ENCODE measurements at places on chromosomes 3 and 15.

GRCh38 chr3:193842832-193843473 is 249.9 kb downstream of the OPA1 start:
- DNase-seq: no peak

DNA sequence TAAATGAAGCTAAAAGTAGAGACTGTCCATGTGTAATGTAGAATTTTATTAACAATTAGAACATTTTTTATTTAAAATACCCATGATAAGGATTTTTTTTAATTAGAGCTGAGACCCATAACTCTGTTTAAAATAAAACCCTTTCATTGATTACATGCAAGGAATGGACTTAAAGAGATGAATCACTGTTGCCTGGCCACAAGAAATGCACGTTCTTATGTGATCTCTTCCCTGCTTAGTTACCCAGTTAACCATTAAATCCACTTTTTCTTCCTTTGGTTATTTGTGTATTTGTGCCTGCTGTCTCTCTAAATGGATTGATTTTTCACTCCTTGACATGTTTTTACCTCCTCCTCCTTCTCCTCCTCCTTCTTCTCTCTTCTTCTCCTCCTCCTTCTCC is 83.3 kb upstream of the SLITRK3 start:
- no peak for DNase-seq

GRCh38 chr15:28098360-28098765 is 752 bp downstream of the OCA2 start:
- DNase-seq: no peak

DNA sequence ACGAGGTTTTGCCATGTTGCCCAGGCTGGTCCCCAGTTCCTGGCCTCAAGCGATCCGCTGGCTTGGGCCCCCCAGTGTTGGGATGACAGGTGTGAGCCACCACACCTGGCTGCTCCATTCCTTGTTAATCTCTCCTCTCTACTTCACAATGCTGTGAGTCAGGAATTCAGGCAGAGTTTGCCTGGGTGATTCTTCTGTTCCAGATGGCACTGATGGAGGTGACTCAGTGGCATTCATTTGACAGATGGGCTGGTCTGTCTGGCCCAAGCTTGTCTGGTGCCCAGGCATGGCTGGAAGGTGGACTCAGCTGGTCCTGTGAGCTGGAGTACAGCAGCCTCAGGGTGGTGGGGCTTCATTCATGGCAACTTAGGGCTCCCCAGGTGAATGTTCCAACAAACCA is 43.2 kb downstream of the SLC6A20 start:
- DNase-seq: no peak

GRCh38 chr3:149536429-149536828 is 61.9 kb downstream of the TM4SF4 start:
- no peak for DNase-seq

GRCh38 chr3:45967724-45968123 is 24.5 kb downstream of the CXCR6 start:
- no peak for DNase-seq

DNA sequence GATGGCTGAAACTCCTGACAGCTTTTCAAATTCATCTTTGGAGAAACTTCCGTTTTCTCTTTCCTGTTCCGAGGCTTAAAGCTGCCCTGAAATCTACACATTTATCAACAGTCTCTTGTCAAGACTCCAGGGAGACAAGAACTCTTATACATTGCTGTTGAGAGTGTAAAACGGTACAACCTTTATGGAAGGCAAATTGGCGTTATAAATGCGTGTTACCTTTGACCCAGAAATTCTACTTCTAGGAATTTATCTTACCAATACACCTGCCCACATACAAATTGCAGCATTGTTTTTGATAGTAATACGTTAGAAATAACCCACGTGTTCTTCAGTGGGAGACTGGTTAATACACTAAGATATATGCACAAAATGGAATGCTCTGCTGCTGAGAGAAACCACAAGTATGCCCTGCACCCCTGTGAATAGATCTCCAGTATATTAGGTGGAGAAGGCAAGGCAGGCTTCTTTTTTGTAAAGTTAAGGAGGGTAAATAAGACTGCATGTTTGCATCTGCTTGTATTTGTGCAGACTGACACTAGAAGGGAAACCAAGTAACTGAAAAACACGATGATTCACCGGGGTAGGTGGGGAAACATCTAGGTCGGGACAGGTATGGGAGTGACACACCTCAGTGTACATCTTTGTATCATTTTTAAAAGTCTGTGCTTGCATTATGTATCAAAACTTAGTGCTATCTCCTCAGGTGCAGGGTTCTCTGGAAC is 97.5 kb downstream of the IGF1R start:
- DNase-seq: no peak

Data from activated CD8-positive, alpha-beta memory T cell treated with anti-CD3 and anti-CD28 coated beads for 1 hour (primary cell).